MG63 (cell line): ENCODE measurements at places on chromosomes 16 and 17. TPM values are rescaled to one million over a fixed set of nuclear protein-coding genes. Genes with fewer than 3 reads are reported as not detected.
A peak's percentile ranks its signal among the peaks of the same experiment; 100 is the strongest.

The TRIM65 gene
- 27.6 and 49.4 TPM in 2 replicates for total RNA-seq

The NPTX1 gene
- total RNA-seq, result 0.91 TPM in 1 of 2 replicates, not detected in the other

The KCNH4 gene
- 0.46 TPM in 1 of 2 replicates, not detected in the other for total RNA-seq

The INCA1 gene
- total RNA-seq, result not detected in 2 replicates

The CHST6 gene
- not detected in 2 replicates for total RNA-seq

The COX6A2 gene
- total RNA-seq, result not detected in 2 replicates

The TEX14 gene
- total RNA-seq, result 0.03 TPM in 1 of 2 replicates, not detected in the other

The DBNDD1 gene
- 28.0 and 37.3 TPM in 2 replicates for total RNA-seq

The HDAC5 gene
- 31.9 and 50.4 TPM in 2 replicates for total RNA-seq

The HBZ gene
- not detected in 2 replicates for total RNA-seq

The SLC9A5 gene
- 0.03 TPM in 1 of 2 replicates, not detected in the other for total RNA-seq

The NOTUM gene
- total RNA-seq, result 0.66 TPM in 1 of 2 replicates, not detected in the other

- DNase-seq, result no peak
These were observed 824 bp upstream of the MPP2 start for GRCh38 chr17:43907998-43908721.

DNA sequence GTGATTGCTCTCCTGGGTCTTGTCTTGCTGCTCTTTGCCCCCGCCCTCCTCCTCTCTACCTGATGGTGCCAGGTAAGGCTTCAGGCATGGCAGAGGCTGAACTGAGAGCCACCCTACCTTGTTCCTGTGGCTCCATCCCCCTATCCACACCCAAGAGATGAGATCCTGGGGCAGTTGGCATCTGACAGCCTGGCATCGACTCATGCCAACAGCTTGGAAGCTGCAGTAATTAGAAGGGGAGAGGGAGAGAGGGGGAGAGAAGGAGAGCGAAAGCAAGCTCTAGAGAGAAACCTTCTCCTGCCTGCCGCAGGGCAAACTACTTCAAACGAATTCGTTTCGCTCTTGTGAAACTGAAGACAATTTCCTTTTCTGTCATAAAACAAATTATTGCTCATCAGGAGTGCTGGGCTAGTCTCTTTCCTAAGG is 13.8 kb upstream of the SP6 start:
- peak; percentile 23 for DNase-seq

- no peak for DNase-seq
These were observed 258.2 kb upstream of the HSBP1 start for GRCh38 chr16:83549316-83550182.

DNA sequence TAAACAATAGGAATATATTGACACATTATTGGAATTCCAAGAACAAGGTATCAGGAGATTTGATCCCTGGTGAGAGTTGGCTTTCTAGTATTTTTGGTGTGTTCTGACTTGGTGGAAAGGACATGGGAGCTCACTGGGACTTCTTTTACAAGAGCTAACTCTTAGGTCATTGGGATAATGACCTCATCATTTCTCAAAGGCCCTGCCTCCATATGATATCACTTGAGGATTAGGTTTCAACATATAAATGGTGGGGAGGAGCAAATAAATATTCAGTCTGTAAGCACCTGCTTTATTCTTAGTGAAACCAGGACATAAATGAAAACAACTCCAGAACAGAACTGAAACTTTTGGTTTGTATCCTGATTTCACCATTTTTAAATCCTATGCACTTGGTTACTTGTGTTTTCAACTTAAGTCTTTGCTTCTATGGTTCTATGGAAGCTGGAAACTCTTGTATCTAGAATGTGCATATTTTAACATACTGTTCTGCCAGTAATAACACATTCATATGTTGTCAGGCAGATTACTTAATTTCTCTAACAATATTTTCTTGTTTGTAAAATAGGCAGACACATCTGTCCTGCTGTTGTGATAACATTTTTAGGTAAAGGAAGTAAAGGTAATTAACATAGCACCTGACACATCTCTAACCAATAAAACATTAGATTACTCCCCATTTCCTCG is 1527.7 kb upstream of the CDH8 start:
- DNase-seq, result no peak

DNA sequence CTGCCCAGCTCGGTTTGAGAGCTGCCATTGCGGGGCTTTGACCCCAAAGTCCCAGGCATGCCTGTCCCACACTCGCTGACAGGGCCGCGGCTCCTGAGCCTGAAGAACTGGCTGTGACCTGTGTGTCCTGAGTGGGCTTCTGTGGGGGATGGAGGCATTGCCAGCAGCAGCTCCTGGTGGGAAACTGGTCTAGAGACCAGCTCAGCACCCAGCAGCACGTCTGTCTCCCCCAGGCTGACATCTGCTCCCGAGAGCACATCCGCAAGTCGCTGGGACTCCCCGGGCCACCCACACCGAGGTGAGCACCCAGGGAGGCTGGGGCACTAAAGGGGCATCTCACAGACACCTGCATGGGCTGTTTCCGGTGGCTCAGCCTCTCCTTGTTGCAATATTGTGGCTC is 13.4 kb downstream of the ENDOV start:
- DNase-seq, result no peak

GRCh38 chr16:87926246-87927194 is 9.8 kb downstream of the CA5A start:
- no peak for DNase-seq

DNA sequence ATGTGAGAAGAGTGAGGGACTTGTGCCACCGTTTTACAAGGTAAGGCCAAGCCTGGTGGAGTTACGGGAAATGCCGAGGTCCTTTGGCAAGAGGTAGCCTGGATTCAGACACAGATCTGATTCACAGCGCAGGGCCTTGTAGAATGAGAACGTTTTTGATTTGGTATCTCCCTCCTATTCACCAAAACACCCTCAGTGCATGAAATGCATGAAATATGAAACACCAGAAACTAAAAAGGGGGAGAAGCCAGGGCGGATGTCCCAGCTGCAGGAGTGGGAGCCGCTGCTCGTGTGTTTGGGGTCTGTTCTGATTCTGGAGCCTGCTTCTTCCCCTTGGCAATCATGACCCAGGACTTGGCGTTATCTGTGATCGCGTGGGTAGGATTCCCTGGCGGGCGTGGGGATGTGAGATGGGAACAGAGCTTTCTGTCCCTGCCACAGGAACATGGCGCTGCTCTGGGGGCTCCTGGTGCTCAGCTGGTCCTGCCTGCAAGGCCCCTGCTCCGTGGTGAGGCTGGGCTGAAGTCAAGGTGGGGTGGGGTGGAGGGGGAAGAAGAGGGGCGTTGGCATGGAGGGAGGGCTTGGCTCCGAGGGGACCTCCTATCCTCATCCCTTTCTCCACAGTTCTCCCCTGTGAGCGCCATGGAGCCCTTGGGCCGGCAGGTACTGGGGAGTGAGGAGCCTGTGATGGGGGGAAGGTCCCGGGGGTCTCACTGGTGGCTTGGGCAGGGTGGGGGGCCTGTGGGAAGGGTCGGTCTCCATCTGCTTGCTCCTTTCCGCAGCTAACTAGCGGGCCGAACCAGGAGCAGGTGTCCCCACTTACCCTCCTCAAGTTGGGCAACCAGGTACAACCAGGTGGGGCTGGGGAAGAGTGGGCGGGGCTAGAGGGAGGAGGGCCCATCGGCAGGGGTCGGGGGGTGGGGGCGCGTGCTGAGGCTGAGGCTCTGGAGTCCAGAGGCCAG is 2.2 kb downstream of the SERPINF2 start:
- no peak for DNase-seq

DNA sequence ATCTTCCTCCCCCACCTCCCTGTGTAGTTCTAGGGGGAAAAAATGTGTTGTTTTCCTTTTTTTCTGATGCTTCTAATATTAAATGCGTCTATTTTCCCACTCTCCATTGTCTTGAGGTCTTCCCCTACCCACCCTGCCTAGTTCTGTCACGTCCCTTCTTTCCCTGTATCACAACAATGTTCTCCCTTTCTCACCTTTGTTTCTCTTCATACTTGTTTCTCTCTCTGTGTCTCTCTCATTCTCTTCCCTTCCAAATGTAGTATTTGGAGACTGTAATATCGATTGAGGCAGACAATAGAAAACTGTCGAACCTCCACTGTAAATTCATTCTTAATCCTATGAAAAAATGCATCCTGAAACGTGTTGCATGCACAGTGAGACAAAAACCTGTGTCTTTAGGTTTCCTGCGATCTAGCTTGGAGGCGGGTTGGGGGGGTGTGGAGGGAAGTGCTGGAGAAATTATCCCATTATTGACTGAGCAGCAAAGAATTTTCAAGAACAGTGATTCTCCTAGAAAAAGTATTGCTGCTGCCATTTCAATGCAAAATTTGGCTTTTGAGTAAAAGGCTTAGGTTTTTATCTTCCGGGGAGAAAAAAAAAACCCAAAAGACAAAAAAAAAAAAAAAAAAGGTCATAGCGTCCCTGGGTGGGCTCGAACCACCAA is 1.3 kb upstream of the PSMB3 start:
- peak; percentile 50 for DNase-seq

DNA sequence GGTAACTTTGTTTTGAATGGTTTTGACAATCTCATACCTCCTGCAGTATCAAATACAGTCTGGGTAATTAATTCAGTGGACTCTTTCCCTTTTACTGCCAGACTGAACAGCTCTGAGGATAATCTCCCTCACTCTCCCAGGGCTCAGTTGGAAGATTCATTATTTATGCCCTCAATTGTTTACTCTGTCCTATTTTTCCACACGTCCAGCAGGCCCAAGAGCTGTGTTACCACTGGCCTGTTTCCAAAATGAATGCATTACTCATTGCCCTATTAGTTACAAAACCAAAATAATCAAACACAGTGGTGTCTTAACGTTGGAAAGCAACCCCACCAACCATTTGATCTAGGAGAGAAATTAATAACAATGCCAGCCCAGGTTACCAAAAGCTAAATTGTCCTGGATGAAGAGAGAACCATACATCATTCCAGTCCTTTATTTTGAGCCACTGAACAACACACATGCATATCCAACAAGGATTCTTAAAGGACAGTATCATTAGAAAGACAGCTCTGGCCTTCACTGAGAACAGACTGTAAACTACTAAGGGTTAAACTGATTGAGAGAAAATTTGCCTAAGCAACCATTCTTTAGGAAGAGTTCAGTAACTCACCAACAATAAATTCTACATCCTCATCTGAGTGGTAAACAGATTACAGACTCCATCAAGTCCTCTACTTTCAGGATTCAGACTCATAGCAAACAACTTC is 34.5 kb downstream of the FAM222B start:
- DNase-seq, result peak; percentile 67

GRCh38 chr16:83458612-83459011 is 349.2 kb upstream of the HSBP1 start:
- DNase-seq, result peak; percentile 15

- no peak for DNase-seq
These were observed 14.3 kb upstream of the FOXN1 start for GRCh38 chr17:28491860-28492259.

DNA sequence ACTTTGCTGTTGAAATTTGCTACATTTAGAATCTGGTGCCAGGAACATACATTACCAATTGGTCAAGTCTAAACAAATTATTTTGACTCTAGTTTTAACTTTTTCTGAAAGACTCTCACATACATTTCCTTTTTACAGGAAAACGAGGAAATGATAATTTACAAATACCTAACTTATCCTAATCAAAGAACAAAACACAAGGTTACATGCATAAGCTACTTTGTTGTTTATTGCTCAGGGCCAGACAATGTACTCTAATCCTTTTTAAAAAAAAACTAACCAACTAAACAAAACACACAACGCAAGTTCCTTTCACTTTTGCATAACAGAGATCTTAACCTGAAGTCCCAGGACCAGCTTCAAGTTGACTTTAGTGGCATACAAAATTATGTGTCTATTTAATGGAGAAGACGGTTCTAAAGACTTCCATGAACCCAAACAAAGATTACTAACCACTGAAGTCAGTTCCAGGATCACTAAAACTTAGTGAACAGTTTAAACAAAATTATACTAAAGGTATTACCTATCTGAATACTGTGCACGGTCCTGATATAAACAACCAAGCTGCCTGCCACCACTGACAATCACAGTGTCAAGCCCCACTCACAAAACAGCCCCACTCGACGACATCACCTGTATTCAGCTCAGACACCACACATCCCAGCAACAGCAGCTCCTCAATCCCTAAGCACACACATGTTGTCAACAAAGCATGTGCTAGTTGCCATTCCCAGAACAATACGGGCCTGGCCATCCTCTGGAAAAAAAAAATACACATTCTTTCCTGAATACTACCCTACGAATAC is 1.9 kb downstream of the ZNF652 start:
- no peak for DNase-seq

GRCh38 chr17:56908001-56908542 is 5.8 kb downstream of the TRIM25 start:
- DNase-seq, result no peak

- peak; percentile 71 for DNase-seq
These were observed 11.8 kb downstream of the CSF3 start for GRCh38 chr17:40026816-40027613.

DNA sequence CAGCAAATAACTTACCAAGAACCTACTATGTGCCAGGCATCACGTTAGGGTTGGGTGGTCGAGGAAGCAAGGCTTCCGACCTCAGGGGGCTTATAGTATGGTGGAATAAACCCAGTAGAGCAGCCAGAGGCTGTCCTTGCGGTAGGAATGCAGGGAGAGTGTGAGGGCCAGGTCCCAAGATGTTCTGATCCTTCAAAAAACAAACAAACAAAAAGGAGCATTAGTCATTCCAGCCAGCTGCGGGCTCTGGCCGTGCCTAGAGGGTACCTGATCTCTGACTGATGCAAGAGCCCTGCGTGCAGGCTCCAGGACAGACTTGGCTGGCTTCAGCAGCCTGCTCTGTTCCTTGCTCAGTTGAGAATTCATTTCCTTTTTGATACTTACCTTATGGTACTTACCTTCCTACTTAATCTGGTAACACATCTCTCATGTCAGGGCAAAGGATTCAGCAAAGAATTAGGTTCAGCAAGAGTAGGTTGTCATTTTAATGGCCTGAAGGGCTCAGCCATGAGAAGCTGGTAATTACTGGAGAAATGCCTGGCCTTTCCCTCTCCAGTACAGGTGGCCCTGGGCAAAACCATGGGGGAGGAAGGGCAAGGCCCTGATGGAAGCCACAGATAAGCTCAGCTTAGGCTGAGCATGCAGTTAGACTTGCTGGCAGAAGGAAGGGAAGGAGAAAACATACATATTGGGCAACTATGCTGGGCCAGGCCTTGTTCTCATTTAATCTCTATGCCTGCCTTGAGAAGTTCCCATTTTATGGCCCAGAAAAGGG is 18.4 kb downstream of the CYB5D2 start:
- peak; percentile 91 for DNase-seq

DNA sequence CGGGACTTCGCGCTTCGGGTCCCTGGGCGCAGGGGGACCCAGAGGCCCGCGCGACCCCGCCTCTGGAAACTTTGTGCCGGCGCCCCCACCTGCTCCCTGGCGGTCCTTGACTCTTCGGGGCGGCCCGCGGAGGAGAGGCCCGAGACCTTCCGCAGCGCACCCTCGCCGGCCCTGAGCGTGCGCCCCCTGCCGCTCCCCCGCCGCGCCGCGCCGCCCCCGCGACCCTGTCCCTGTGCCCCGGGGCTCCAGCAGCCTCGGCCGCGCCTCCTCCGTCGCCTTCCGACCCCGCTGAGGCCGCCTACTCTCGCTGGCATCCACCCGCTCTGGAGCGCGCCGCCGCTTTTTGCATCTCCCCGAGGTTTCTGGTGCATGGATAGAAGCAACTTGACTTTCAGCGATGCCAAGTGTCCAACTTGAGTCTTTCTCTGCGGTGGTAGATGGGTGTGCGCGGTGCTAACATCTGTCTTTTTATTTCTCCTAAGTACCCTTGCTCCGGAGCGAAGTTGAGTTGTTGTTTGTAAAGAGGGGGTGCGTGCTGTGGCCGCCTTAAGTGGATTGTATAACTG is 414 bp downstream of the DUSP14 start:
- peak; percentile 83 for DNase-seq
